ENCODE measurements at places on chromosomes 2 and 18.
A peak's percentile ranks its signal among the peaks of the same experiment; 100 is the strongest.

GRCh38 chr2:189442468-189442867 is 1.2 kb downstream of the WDR75 start:
- DNase-seq: no peak

GRCh38 chr2:183812091-183812490 is 687.8 kb downstream of the NUP35 start:
- no peak for DNase-seq

GRCh38 chr18:45212181-45213039 is 402.9 kb upstream of the SLC14A2 start:
- peak; percentile 45 for DNase-seq

GRCh38 chr18:79866889-79867574 is 69.3 kb downstream of the KCNG2 start:
- DNase-seq: no peak

DNA sequence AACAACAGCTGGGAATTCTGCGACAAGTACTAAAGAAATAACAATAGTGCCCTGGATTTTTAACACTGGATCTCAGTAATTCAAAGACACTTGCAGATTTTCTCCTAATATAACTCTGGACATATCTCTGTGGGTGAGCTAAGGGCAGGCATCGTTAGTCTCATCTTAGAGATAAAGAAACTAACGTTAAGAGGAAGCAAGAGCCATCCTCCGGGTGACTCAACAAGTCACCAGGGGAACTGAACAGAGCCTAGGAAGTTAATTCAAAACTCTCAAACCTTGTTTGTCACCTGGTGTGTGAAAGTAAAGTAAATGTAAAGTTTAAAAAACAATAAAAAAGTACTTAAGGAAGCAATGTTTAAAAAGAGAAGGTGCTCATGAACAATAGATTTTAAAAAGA is 41.6 kb upstream of the NRP2 start:
- DNase-seq: no peak

- no peak for DNase-seq
Measured at GRCh38 chr2:143564419-143564818, 435.2 kb downstream of the ARHGAP15 start.

DNA sequence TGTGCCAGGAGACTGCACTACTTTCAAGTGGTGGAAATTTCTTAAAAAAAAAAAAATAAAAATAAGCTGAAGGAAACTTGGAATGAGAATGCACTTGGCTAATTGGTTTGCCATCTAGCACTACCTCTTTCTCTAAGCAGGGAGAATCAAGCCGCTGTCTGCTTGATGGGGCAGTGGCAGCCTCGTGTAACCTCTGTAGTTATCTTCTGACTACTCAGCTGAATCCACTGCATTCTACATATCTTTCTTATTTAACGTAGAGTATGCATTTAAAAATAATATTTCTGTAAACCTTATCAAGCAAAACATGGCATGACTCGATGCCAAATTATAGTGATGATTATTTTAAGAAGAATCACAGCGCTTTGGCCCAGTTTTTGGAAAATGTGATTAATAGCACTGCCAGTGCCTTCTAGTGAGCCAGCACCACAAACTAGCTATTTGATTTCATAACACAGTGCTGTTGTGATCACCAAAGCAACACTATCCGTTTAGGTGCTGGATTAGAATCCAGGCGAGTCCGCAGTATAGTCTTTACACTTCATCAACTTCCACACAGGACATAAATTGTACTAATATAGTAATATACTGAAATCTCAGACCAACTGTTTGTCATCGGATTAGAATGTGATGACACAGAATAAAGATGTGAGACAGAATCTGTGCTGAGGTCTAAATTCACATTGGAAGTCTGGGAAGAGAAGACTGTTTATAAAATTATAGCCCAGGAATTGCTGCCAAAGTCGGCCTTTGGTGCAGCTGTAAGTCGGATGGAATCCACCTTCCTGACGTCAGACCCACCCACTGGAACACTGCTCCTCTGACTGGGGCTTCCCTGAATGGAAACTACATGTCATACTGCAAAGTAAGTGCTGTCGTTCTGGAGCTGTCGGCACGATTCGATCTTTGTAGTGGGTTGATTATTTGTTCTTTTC is 136.5 kb upstream of the ETAA1 start:
- DNase-seq: no peak

DNA sequence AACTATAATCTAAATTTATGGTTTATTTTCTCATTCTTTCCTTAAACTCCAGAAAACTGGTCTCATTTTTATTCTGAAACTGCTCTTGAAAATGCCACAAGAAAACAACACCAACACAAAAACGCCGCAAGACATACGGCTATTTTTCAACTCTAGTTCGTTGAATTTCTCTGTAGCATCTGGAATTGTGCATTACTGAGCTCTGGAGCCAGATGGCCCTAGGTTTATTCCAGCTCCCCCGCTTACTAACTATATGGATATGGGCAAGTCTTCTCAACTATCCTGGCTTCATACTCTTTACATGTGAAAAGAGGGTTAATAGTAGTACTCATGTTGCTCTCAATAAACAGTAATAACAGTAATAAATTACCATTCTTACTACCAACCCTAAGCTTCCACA is 19.9 kb downstream of the FAM98A start:
- DNase-seq: no peak

- DNase-seq: no peak
Measured at GRCh38 chr2:226312155-226312554, 487.5 kb downstream of the IRS1 start.

DNA sequence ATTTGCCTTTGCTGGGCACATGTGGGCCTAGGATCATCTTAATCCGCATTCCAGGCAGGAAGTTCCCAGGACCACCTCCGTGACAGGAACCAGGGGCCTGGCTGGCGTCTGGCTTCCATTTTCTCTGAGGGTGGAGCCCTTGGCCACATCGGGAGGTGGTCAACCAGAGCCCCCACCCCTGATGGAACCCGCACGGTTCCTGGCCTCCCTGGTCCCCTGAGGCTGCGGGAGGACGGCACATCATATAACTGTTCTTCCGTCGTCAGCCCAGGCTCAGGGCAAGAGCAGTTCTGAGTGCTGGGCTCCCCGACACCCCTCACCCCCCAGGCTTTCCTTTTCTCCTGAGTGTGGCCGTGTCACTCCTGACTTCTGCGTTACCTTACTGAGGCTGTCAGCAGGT is 13.5 kb downstream of the ESPNL start:
- DNase-seq: no peak

- no peak for DNase-seq
Measured at GRCh38 chr2:112335600-112335999, 60.2 kb downstream of the ZC3H6 start.

DNA sequence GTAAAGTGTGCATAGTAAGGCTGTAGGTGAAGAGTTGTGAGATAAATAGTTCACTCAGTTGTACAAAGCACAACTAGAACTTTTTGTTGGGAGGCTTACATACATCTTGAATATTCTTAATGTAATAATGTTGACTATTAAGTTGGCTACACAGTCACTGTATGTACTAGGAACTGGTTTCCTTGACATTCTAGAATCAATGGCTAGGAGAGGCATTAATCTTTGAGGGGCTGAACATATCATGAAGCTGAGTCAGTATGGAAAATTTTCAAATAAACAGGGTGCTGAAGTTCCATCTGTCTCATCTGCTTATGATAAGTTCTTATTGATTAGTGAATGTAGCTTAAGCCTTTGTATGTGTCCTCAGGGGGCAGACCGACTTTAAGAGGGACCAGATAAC is 23.4 kb downstream of the METTL21A start:
- no peak for DNase-seq

DNA sequence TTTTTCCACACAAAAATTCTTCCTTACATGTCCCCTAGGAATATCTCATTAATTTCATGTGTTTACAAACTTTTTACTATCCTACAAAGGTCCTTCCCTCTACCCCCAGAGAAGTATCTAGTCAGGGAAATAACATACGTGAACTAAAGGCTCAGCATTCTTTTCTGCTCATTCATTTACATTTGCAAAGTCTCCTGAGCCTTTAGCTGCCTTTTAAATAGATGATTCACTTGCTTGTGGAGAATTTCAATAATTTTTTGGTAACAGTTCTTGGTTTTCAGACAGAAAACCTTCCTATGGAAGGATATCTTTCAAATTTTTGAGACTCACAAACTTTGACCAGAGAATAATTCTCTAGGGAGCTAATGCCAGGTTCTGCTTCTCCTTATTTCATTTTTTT is 81.5 kb upstream of the RMDN2 start:
- no peak for DNase-seq

- no peak for DNase-seq
Measured at GRCh38 chr2:127465258-127465657, 47.0 kb downstream of the PROC start.

DNA sequence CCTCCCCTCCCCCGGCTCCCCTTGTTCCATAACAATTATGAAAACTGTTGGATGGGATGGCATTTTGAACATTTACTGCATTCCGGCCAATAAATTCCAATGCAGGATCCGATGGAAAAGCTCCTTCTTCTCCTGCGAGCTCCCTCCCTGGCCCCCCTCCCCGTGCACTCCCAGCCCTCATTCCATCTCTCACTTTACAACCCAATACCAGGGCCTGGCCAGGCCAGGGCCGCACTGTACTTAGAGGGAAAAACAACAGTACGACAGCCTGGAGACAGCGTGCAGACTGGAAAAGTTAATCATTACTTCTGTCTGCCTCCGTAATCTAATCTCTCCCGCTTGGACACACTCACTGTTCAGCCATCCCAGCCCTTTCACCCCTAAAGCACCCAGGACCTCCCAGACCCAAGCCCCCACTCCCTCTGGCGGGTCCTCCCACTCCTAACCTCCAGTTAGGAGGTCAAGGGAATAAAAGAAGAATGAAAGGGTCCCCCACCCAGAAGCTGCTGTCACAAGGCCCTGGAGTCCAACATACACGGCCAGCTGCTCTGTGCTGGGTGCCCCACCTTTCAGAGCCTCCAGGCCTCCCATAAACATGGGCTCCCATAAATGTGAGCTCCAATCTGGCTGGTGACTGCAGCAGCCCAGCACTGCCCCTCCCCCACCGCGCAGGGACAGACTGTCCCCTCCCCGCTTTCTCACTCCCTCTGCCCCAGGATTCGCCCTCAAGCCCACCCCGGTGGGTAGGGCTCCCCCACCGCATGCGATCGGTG is 20.6 kb downstream of the SMAD7 start:
- DNase-seq: no peak

- DNase-seq: no peak
Measured at GRCh38 chr2:212076456-212076855, 462.1 kb downstream of the ERBB4 start.

GRCh38 chr2:40118622-40119021 is 333.3 kb downstream of the SLC8A1 start:
- no peak for DNase-seq

All from stimulated activated CD8-positive, alpha-beta memory T cell treated with anti-CD3 and anti-CD28 coated beads, Interleukin-12 subunit alpha, Interleukin-12 subunit beta, amount 100 ng/mL, for 1 hour (primary cell).